ENCODE measurements at places on chromosomes 12 and 14. TPM values are rescaled to one million over a fixed set of nuclear protein-coding genes. Genes with fewer than 3 reads are reported as not detected.

The WNT5B gene
- total RNA-seq, result 8.4 TPM

The AQP2 gene
- not detected for total RNA-seq

The LRRC10 gene
- not detected for total RNA-seq

The DLGAP5 gene
- total RNA-seq, result 0.16 TPM

The GPHB5 gene
- total RNA-seq, result not detected

DNA sequence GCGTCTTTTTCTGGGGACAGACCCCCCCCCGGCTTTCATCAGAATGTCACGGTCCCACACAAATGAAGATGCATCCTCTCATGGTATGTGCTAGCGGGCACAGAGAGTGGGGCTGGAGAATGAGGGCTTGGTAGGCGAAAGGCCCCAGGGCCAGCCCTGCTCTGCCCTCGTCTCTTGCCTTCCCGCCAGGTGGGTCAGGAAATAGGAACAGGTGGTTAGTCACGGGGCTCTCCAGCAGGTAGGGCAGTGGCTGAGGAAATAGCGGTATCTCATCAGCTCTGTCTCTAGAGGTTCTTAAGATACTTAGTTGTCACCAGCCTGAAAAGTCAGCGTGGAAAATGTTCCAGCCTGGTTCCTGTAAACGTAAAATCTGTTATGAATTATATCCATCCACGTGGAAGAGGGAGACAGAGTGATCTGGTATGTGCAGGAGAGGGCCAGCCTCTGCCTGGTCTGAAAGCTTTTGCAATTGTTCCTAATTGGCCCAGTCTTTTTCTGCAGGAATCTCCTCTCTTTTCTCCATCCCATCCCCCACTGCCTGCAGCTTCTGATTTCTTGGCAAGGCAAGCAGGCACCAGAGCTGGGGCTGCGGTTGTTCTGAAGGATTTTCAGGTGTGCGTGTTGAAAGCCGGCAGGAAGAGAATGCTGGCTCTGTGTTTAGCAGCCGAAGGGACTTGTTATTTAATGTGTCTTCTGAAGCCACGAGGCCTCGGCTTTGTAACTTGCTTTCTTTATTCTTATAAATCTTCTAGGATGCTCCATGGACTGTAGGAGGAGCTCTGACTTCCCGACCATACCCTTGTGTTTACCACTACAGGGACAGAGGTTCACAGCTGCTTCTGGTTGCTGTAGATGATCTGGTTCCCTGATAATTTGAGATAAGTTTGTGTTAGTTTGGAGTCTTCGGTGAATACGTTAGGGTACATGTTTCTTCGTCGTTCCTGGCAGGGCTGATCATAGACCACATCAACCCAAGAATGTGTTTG lies 131.1 kb downstream of the CACNA1C start:
- DNase-seq, result peak; percentile 70

DNA sequence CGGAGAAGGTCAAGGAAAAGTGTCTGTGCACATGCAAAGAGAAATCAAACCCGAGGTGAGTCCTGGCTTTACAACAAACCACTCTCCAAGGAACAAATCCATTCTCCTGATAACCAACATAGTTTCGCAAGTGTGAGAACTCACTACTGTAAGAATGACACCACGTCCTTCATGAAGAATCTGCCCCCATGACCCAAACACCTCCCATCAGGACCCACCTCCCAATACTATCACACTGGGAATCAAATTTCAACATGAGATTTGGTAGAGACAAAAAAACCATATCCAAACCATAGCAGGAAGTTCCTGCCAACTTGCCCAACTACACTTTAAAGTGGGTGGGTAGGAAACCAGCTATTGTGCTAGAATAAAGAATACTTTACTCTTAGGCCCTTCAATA lies 2.4 kb upstream of the ERC1 start:
- no peak for DNase-seq

DNA sequence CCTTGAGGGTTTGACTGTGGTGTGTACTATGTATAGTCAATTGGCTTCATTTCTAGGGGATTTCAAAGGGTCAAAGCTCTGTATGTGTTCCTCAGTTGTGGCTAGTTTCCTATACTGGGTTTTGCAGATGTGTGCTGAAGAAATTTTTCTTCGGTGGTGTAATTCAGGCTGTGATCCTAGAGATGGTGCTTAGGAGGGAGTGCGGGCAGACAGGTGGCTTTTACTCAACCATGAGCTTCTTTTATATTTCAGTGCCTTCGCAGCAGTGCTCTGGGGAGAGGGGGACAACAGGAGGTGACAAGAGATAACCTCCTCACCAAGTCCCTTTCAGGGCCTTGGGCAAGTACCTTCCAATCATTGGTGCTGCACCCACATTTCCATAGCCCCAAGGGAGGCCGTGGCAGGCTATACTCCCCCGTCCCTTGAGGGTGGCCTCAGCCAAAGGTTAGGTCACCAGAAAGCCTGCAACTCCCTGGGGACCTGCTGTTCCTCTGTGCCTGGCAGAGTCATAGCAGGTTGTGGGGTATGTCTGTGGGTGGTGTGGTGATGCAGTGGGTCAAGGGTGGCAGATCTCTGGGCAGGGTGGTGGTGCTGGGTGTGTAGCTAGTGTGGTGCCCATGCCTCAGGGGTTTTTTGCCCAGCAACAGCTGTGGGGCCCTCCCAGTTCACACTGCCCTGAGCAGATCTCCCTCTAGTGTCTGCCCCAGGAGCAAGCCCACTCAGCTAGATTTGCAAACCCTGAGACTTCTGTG lies 37.0 kb upstream of the TMX1 start:
- DNase-seq, result no peak

GRCh38 chr12:96986883-96987523 lies 79.9 kb downstream of the NEDD1 start:
- DNase-seq, result no peak

DNA sequence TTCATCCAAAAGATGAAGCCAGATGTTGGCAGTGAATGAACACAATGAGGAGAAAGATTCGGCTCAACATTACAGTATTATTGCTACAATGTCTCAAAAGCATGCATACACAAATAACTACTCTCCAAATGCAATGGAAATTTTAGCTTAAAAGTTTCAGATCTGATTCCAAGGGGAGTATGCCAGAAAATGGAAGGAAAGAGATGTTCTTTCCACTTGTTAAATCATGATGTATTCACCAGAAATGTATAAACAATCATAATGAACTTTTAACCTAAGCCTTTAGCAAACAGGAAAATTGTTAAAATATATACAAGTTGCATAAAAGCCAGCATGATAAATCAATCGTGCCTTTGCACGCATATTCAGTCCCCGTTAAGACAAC lies 62.1 kb downstream of the SH2B3 start:
- no peak for DNase-seq

GRCh38 chr12:17383321-17383720 lies 706.7 kb downstream of the RERGL start:
- DNase-seq, result no peak

GRCh38 chr12:100058482-100059029 lies 73.8 kb upstream of the ANKS1B start:
- DNase-seq, result no peak

GRCh38 chr14:90545966-90546751 lies 149.3 kb downstream of the CALM1 start:
- DNase-seq, result peak; percentile 88

GRCh38 chr12:84856156-84856900 lies 56.3 kb downstream of the SLC6A15 start:
- no peak for DNase-seq

GRCh38 chr12:18797604-18798003 lies 59.7 kb downstream of the CAPZA3 start:
- no peak for DNase-seq

GRCh38 chr14:65892315-65892714 lies 479.8 kb downstream of the FUT8 start:
- DNase-seq, result no peak

DNA sequence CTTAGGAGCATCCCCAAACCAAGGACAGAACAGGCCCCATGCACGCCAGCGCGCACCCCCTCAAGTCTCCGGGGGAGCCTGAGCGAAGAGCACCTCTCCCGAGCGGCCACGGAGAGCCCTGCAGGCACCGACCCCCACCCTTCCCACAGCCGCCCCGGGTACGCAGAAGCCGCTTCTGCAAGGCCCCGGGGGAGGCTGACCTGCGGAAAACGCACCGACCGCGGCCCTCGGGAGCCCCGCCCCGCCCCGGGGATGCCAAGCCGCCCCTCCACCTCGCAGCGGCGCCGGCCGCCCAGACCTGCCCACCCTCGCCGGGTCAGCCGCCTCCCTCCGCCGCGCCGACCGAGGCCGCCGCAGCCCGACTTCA lies 385 bp downstream of the CAPRIN2 start:
- no peak for DNase-seq

DNA sequence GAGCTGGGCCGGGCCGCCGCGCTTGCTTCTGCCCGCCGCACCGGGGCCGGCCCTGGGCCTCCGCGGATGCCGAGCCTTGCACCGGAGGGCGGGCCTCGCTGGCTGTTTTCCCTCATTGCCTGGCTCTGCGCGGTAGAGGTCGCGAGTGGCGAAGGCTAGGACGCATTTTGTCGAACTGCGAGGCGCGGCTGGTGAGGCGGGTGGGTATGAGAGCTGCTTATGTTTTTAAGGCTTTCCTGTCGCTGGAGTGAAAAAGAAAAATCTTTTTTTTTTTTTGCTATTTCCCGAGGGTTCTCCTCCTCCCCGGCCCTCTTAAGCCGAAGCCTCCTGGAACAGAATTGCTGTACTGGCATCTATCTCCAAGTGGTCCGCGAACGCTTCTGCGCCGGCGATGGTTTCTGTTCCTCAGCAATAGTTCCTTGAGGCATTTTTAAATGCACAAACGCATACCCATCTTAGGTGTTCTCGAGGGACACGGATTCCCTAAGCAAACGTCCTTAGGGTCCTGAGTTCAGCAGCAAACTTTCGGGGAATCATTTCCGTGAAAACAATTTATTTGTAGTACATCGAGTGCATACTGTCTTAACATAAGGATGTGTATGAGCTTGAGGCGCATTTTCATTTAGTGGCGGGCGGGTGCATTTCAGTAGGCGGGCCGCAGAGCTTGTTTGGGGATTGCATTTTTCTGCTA lies 631 bp downstream of the RESF1 start:
- DNase-seq, result peak; percentile 73

GRCh38 chr12:108305991-108306501 lies 33.1 kb downstream of the CMKLR1 start:
- no peak for DNase-seq

- no peak for DNase-seq
Measured at GRCh38 chr14:83260751-83261150, 1727.1 kb upstream of the SEL1L start.

DNA sequence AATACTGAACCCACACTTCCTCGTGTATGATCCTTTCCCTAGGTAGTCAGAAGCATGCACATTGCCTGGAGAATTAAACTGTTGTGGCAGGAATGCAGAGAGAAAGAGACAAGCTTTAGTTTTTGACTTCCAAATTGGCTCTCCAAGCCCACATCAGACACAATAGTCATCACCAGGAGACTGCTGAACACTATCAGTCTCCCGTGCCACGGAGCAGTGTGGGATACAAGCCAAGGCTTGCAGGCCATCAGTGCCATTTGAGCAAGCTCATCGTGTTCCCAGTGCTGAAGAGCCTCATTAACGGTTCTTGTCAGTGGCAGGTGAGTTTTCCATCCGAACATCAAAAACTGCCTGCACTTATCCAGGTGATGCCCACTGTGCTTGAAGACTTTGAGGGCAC lies 410.8 kb downstream of the NAV3 start:
- DNase-seq, result no peak

GRCh38 chr12:96020314-96021003 lies 14.9 kb downstream of the LTA4H start:
- no peak for DNase-seq

DNA sequence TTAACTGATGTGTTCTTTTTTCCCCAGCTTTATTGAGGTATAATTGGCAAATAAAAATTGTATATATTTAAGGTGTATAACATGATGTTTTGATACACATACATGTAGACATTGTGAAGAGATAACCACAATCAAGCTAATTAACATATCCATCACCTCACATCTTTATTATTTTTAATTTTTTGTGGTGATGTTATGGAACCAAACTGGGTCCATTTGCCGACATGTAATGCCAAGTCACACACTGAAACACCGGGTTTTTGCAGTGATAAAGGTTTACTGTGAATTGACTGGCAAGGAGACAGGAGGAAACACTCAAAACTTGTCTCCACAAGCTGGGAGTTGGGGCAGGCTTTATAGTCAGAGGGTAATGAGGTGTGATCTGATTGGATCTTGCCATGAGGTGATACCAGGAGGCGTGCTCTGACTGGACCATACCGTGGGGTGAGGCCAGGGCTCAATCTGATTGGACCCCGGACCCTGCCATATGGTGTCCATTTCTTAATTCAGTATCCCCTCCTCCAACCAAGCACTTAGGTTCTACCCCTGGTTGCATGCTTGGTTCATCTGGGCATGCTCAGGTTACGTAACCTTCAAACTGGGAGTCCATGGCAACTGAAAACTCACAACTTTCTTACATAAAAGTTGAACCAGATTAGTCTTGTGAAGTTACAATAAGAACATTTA lies 11.8 kb upstream of the WSCD2 start:
- no peak for DNase-seq

DNA sequence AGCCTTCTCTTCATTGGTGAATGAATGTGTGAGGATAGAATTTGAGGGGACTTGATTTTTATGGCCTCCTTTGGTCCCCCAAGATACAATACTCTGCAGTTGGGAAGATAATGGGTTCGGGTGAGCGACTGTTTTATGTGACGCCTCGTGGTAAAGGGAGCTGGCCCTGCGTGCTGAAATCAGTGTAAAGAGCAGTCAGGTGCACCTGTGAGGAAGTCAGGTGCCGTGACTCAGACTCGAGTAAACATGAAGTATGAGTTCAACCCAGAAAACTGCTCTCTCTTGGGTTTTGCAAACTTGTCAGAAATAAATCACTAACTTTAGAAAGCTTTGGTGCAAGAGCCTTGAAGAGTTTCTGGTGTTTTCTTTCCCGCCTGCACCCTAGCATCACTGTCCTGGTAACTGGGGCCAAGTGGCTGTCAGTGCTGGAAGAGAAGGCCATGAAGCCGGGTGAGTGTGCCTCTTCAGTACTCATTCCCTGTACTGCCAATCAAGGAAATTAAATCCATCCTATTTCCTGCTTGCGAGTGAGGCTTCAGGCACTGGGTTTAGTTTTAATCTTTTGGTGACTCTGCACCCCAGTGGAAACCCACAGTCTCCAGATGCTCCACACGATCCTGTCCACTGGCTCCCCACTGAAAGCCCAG lies 59.2 kb downstream of the AACS start:
- no peak for DNase-seq

Measured in sigmoid colon (tissue), 7 donors.